ENCODE measurements at places on chromosomes 3 and 15. TPM values are rescaled to one million over a fixed set of nuclear protein-coding genes. Genes with fewer than 3 reads are reported as not detected.

DNA sequence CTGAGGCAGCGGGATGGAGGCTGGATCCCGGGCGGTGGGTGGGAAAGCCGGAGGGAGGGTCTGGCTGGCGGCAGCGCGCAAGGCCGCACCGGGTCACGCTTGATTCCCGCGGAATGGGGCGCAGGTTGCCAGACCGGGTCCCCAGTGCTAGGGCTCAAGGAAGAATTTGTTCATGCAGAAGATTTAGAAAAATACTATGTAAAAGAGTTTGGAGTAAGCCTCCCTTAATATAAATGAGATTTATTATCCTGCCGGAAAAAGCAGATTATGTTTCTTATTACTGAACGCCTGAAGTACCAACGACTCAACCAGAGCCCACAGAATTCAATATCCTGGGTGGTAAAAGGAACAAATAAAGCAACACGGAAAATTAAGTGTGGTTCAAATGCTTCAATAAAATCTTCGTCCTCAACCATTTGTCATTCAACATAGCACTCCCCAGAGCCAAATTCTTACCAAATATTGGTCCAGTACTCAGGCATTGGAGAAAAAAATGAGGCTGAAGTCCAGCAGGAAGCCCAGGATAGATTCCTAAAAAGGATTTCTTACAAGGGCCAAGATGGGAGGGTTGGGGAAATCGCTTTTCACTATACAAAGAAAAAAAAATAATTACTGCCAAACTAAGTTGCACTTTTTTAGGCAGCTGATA, 1.2 kb upstream of the ZBTB20 start:
- no peak for DNase-seq

DNA sequence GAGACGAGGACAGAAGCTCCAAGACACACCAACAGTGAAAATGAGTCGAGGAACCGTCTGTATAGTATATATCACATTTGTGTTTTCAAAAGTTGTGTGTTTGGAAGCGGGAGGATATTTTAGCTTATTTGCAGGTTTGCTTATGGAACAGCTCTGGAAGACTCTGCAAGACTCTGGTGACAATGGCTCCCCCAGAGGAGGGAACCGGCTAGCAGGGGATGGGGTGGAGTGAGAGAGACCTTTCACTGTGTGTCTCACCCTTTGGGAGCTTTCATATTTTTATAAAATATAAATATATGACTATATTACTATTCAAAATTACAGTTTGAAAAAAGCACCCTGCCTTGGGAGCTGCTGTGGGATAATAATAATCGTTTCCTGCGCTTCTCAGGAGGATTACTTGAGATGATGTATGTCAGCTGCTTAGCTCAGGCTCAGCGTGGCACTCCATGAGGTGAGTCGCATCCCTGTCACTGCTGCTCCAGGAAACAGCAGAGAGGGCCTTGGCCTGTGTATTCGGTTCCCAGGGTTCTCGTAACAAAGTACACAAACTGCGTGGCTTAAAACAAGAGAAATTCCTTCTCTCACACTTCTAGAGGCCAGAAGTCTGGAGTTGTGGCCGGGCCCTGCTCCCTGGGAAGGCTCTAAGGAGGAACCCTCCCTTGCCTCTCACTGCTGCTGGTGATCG, 183.9 kb downstream of the FAM43A start:
- DNase-seq, result no peak

TMEM212 gene
- 0.16 TPM for polyA plus RNA-seq

SH3BP5 gene
- 22.2 TPM for polyA plus RNA-seq

DNA sequence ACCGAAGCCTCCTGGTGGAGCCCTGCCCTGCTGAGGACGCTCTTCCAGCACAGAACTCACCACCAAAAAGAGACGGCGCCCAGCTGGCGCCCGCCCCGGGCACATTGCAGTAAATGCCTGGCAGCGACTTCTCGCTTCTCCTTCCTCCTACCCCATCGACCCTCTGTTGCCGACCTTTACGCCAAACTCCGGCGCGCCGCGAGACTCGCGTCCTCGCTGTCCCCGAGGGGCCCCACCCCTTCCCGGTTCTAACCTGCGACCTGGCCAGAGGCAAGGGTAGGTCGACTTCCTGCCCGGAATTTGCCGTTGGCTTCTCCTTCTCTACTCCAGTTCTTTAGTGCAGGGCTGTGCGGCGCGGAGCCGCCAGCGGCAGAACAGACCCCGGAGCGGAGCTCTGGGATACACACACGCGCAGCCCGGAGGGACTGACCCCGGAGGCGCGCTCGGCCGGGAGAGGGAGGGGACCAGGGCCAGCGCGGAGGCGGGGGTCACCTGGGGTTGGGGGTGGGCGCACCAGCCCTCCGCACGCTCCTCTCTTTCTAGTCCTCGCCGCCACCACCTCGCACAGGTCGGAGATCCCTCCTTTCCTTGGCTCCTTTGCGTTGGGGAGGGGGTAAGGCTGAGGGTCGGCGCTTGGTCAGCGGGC, 226.6 kb upstream of the AZI2 start:
- DNase-seq, result peak; percentile 18

HYKK gene
- polyA plus RNA-seq, result 2.6 TPM

DNA sequence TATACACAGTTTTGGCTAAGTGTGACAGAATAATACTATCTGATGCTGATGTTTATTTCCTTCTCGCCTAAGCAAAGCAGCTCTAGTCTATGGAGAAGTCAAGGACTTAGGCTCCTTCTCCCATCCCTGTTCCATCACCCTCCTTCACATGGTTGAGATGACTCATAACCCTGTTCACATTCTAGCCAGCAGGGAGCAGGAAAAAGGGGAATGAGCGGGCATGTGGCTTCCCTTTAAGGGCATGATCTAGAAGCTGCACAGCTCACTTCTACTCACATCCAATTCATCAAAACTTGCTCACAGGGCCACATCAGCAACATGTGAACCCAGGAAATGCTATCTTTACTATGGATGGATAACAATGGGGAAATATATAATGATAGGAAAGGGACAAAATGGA, 40.9 kb downstream of the CBLB start:
- DNase-seq, result no peak

DNA sequence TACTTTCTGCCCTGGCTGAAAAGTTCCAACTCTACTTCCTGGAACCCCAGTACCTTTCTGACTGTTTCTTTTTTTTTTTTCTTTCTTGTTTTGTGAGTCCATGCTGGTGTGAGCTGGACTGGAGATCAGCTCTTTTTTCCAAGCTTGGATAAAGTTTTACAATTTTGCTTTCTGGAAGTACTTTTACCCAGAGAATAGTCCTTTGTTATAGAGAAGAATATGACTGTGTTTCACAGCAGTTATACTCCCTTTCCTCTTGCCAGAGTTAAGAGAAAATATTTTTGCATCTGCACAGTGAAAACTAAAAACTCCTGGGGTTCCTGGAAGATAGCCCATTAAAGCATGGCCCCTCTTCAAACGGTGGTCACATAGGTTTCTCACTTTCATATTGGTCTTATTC, 1100.6 kb downstream of the OTOL1 start:
- peak; percentile 11 for DNase-seq

DNA sequence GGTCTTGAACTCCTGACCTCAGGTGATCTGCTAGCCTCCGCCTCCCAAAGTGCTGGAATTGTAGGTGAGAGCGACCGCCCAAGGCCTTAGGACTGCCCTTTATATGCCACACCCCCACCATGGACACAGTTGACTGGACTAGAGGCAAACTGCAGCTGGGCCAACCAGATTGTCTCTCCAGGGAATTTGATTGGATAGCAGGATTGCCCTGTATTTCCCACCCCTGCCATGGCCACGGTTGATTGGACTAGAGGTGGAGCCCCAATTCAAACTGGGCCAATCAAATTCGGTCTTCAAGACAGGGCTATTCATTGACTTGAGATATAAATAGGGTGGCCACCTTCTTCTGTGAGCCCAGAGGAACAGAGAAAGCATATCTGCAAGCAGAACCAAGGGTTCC, 6.9 kb upstream of the CLPX start:
- no peak for DNase-seq

DNA sequence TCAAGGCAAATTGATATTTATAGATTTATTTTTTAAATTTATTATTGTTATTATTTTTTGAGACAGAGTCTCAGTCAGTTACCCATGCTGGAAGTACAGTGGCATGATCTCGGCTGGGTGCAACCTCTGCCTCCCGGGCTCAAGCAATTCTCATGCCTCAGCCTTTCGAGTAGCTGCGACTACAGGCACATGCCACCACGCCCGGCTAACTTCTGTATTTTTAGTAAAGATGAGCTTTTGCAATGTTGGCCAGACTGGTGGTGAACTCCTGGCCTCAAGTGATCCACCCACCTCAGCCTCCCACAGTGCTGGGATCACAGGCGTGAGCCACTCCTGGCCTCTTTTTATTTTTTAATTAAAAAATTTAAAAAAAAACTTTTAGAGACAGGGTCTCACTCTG, 19.0 kb downstream of the SPG21 start:
- no peak for DNase-seq

GRCh38 chr3:172586436-172586835, 63.2 kb upstream of the TNFSF10 start:
- DNase-seq, result no peak

DNA sequence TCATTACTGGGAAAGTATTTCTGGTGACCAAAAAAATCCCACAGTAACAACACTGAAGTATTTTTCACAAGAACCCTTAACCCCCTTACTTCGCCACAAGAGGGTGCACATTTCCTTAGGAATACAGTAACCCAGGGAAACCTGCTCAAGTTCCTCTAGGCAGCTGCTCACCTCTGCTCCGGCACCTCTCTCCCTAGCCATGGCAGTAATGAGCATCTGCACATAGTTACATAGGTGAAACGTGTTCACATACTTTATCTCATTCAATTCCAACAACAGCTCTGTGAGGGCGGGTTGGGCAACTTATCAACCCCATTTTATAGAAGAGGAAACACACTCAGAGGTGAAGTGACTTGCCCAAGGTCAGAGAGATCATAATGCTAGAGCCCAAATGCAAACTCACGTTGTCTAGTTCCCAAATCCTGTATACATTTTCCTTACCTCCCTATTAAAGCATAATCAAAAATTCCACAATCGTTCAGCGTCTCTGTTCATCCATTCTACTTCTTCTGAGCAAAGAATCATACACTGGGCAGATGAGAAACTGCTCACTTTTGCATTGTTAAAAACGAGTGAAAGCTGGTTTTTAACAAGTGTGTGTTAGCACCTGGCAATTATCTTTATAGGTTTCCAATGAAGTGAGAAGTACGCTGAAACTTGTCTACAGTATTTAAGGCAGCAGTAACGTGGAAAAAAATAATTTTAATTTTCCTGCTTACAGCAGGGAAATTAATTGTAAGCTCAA, 90.7 kb downstream of the IGF2BP2 start:
- no peak for DNase-seq

CCR9 gene
- polyA plus RNA-seq, result not detected
